Muscle of leg (tissue), 16 donors: ENCODE measurements at places on chromosomes 7 and 10. TPM values are rescaled to one million over a fixed set of nuclear protein-coding genes. Genes with fewer than 3 reads are reported as not detected.
A peak's percentile ranks its signal among the peaks of the same experiment; 100 is the strongest.

ARHGEF35 gene
- 2.3 TPM for polyA plus RNA-seq

SEMA3C gene
- polyA plus RNA-seq: 119 TPM

NEUROD6 gene
- polyA plus RNA-seq: not detected

SPOCK2 gene
- polyA plus RNA-seq: 4.5 TPM

ITIH5 gene
- polyA plus RNA-seq: 60.2 TPM

DNA sequence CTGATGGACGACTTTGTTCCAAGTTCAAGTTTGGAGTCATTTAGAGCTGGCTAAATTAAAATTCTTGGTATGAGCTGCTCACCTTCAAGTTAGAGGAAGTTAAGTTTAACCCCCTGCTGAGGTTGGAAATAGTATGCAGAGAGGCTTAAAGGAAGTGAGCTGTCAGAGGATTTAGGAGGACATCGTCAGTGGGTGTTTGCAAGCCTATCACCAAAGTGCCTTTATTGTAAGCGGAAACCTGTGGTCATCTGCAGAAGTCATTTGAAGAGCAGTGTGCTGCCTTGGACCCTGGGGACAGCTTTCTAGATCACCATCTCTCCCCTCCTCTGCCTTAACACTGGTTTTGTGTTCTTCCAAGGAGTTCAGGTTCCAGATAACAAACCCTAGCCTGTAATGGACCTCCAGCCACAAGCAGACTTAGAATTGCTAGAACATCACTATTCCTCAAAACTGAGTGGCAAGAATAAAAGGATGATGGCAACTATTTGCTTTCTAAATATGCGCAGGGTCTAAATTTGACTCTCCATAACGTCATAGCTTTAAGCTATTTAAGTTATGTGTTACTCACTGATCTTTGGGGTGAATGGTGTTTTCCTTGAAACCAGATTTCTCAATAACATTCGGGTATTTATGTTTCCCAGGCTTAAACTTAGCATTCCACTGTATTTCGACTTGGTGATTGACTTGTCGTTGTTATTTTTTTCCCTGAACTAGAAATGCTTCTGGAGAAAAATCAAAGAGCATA lies 93.4 kb downstream of the SLC39A12 start:
- no peak overlapping the region for H3K4me3 ChIP-seq
- H3K27ac ChIP-seq: no peak overlapping the region
- no peak for DNase-seq
- no peaks in the 10 kb centered on the region for H3K4me1 ChIP-seq
- no peaks in the 10 kb centered on the region for H3K27me3 ChIP-seq

DNA sequence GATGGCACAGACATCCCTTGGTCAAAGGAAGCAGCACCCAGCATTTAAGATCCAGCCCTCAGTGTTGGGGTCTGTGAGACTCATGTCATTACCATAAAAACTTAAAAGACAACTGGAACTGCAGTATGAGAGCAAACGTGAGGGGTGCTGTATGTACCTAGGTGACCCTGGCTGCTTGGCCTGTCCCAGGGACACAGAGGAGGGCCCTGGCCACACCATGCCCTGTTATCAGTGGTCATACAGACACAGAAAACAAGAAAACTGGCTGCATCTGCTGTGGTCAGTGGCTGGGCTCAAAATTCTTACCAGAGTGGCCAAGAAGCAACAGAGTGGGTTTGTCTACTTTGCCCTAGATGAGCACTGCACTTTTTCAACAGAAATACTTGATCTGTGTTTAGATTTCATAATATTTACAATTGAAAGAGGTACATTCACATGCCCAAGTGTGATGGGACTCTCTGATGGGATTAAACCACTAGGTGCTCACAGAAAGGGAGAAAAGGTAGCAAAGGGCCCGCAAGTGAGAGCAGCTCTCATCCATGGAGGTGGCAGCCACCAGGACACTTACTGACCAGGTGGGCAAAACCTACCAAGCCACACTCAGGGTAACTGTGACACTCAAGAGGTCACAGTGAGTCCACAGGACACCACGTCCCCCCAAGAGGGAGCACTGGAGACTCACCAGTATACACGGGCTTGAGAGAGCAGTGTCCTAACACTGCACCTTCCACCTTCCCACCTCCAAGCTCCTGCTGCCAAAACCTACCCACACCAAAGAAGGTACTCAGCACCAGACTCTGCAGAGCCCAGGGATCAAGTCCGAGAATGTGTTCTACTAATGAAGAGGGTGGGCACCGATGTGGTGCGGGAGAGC lies 68.1 kb upstream of the CAMK2B start:
- no peak overlapping the region for H3K4me3 ChIP-seq
- H3K36me3 ChIP-seq: peaks cover 58% of the 10 kb centered on the region
- H3K4me1 ChIP-seq: peaks cover 14% of the 10 kb centered on the region
- H3K27me3 ChIP-seq: no peaks in the 10 kb centered on the region
- no peak for DNase-seq

- no peaks in the 10 kb centered on the region for H3K4me1 ChIP-seq
- DNase-seq: no peak
- no peaks in the 10 kb centered on the region for H3K36me3 ChIP-seq
- H3K27ac ChIP-seq: no peak overlapping the region
Measured at GRCh38 chr7:18117482-18117881, 89.8 kb upstream of the PRPS1L1 start.

DNA sequence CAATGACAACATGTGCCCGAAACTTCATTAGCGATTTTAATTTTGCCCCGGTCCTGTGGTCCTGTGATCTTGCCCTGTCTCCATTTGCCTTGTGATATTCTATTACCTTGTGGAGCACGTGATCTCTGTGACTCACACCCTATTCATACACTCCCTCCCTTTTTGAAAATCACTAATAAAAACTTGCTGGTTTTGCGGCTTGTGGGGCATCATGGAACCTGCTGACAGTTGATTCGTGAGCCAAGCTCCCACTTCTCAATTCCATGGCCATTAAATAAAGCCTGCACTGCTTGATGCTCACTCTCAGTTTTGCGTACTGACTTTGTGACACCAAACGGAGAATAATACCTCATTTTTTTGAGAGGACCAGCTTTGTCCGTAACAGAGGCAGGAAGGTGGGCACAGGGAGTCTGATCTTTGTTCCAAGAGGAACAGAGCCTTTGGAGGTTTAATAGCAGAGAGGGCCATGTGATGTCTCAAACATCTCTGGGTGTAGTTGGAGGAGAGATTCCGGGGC lies 3.8 kb upstream of the ADAMTS14 start:
- DNase-seq: no peak
- H3K4me3 ChIP-seq: no peak overlapping the region
- H3K36me3 ChIP-seq: no peaks in the 10 kb centered on the region
- no peak overlapping the region for H3K27ac ChIP-seq
- H3K4me1 ChIP-seq: peaks cover 57% of the 10 kb centered on the region

- H3K4me1 ChIP-seq: peaks cover 9% of the 10 kb centered on the region
- H3K27me3 ChIP-seq: peaks cover 2% of the 10 kb centered on the region
- no peak overlapping the region for H3K4me3 ChIP-seq
- DNase-seq: no peak
- no peak overlapping the region for H3K27ac ChIP-seq
Measured at GRCh38 chr10:79336276-79336675, 11.0 kb upstream of the PPIF start.

- DNase-seq: no peak
- no peaks in the 10 kb centered on the region for H3K4me1 ChIP-seq
- no peak overlapping the region for H3K27ac ChIP-seq
- no peaks in the 10 kb centered on the region for H3K27me3 ChIP-seq
Measured at GRCh38 chr7:140009735-140010134, 53.0 kb downstream of the PARP12 start.

- no peak overlapping the region for H3K4me3 ChIP-seq
- H3K27ac ChIP-seq: no peak overlapping the region
- peaks cover 3% of the 10 kb centered on the region for H3K27me3 ChIP-seq
Measured at GRCh38 chr10:75358835-75359421, 42.6 kb downstream of the ZNF503 start.

DNA sequence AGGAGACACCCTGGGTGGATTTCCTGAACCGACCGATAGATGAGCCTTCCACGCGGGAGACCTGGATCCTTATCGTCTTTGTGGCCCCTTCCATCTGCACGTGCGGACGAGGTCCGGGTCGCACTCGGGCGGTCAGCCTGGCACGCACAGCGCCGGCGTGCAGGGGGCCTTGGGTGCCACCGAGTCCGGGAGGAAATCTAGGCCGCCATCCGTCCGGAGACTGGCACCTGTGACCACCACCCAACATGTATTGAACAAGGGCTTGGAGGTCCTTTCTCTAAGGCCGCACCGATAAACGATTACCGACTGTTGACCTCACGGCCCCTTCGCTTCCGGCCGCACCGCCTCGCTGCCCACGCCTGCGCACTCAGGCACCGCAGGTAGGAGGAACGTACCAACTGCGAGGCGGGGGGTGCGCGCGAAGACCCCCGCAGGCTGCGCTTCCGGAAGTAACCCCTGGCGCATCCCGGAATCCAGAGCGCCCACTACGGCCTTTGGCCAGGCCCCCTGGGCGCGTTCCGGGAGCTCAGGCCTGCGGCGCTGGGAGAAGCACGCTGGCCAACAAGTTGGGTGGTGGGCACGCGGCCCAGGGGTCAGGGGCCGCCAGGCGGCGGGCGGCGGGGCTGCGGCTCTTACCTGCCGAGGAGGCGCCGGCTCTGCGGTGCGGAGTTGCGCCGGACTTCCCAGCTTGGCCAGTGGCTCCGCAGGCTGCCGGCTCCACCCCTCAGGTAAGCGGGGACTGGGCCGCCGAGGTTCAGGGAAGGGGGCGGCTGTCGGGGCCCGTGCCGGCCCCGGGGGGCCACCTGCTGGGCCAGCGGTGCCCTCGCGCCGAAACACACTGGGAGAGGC lies at the start of the genes ACTR3C and LRRC61:
ACTR3C (minus strand) TSS at position 713 of the 849 bp plus-strand sequence. CDS start 28,249 bp downstream, outside the sequence.
LRRC61 (plus strand) TSS at position 523 of the 849 bp plus-strand sequence. CDS start 13,507 bp downstream, outside the sequence.
- peak; percentile 39 for DNase-seq
- H3K4me1 ChIP-seq: peaks cover 22% of the 10 kb centered on the region
- H3K36me3 ChIP-seq: peaks cover 12% of the 10 kb centered on the region
- H3K27me3 ChIP-seq: peaks cover 4% of the 10 kb centered on the region
- no peak within 1 kb of the TSS for H3K27ac ChIP-seq
- H3K4me3 ChIP-seq: peak within 1 kb of the TSS; percentile 69

GRCh38 chr10:97754726-97755125 lies 17.1 kb downstream of the SFRP5 start:
- no peak overlapping the region for H3K4me3 ChIP-seq
- H3K27ac ChIP-seq: no peak overlapping the region
- no peaks in the 10 kb centered on the region for H3K27me3 ChIP-seq
- H3K36me3 ChIP-seq: peaks cover 83% of the 10 kb centered on the region
- DNase-seq: no peak

- no peak overlapping the region for H3K27ac ChIP-seq
- H3K27me3 ChIP-seq: no peaks in the 10 kb centered on the region
- DNase-seq: no peak
- no peaks in the 10 kb centered on the region for H3K4me1 ChIP-seq
Measured at GRCh38 chr10:43731486-43731885, 82.8 kb upstream of the ZNF32 start.
